Motor neuron (in vitro differentiated cells): ENCODE measurements at places on chromosomes 4 and X.
A peak's percentile ranks its signal among the peaks of the same experiment; 100 is the strongest.

- ATAC-seq, result peak; percentile 90
Measured at GRCh38 chr4:185541251-185541727, 6.0 kb upstream of the PDLIM3 start.

GRCh38 chrX:35439692-35440091 lies 358.4 kb upstream of the MAGEB16 start:
- ATAC-seq, result no peak

GRCh38 chr4:153084980-153085630 lies 119.1 kb upstream of the TRIM2 start:
- ATAC-seq, result peak; percentile 69

GRCh38 chr4:98411731-98412130 lies 150.5 kb downstream of the RAP1GDS1 start:
- ATAC-seq, result no peak

GRCh38 chrX:2589186-2590020 lies 88.6 kb upstream of the DHRSX start:
- no peak for ATAC-seq

DNA sequence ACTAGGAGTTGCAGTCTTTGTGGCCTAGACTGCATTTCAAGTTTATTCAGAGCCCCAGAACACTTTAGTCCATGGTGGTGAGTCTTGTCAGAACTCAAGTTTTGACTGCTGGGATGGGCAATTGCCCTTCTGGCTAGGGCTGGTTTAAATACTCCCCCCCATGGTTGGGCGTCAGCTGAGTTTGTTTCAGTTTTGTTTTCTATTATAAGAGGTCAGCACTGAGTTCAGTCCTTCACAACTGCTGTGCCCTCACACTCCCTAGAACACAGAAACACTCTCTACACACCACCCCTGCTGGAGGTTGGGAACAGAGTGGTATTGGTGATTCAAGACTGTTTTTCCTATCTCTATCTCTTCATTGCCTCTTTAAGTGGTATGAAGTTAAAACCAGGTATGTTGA lies 217.0 kb downstream of the GUCY2F start:
- no peak for ATAC-seq
